GM12878 (cell line): ENCODE measurements at places on chromosomes 12 and 14.

GRCh38 chr14:103310576-103311095, 23.4 kb upstream of the EIF5 start:
- no peak for DNase-seq

DNA sequence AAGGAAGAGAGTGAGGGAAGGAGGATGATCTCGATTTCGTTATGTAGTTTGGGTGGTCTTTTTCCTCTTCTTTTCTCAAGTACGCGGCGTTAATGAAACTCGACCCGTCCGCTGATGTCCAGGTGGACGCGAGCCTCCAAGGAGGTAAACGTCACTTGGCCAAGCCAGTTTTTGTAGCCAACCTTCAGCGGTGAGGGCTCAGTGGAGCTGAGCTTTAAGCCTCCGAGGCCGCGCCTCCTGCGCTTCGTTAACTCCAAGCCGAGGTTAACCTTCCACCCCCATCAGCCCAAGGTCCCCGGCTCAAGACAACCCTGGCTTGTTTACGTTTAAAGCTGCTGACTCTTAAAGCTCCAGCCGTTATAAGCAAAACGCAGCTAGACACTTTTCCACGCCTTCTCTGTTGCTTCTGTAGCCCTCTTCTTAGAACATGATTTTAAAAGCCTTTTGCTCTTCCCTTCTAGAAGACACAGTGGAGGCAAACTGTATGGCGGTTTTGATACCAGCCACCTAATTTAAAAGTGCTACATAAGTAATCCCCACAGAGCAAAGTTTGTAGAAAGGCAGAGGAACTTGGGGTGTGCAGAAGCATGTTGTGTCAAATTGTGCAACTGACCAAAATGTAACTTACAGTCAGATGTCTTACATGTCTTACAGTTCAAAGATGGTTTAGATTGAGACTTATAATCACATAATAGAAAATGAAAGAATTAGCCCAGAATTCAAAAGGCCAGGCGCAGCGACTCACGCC, 923 bp upstream of the ITPR2 start:
- DNase-seq: no peak

DNA sequence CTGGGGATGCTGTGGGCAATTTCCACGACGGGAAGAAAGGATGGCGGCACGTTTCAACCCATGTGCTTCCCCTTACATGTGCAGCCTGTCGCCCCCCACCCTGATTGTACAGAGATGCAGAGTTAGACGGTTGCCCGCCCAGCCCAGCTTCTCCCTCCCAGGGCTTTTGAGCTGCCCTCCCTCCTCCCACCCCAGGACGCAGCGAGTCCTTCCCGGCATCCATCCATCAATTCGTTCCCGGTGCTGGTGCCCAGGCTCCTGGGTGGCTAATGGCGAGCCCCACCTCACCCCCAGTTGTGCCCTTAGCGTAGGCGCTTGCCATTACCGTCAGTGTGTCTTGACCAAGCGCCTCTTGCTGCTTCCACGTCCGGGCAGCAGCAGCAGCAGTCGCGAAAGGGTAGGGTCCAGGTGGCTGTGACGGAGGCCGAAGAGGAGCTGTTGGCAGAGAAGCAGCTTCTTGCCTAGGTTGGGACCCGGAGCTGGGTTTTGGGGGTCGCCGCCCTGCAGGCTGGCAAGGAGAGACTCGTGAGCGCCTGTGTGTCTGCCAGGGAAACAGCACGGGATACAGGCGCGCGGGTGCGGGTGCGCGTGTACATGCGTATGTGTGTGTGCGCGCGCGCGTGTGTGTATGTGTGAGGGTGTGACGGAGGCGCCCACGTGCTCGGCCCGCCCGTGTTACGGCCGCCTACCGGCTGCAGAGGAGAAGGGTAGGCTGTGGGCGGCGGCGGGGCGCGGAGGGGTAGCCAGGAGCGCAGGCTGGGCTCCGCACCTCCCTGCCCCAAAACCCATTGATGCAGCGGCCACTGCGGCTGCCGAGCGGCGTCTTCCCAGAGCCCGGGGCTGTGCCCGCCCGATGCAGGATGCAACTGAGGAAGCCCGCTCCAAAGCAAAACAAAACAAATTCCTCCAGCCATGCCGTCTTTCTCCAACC, at the start of gene SLC6A15:
TSS of gene SLC6A15 (minus strand) at position 602 of the 931 bp plus-strand sequence. CDS start 20,679 bp downstream, outside the sequence.
- DNase-seq: no peak

- DNase-seq: no peak
Measured at GRCh38 chr12:57219993-57220754, 3.6 kb downstream of the NXPH4 start.

DNA sequence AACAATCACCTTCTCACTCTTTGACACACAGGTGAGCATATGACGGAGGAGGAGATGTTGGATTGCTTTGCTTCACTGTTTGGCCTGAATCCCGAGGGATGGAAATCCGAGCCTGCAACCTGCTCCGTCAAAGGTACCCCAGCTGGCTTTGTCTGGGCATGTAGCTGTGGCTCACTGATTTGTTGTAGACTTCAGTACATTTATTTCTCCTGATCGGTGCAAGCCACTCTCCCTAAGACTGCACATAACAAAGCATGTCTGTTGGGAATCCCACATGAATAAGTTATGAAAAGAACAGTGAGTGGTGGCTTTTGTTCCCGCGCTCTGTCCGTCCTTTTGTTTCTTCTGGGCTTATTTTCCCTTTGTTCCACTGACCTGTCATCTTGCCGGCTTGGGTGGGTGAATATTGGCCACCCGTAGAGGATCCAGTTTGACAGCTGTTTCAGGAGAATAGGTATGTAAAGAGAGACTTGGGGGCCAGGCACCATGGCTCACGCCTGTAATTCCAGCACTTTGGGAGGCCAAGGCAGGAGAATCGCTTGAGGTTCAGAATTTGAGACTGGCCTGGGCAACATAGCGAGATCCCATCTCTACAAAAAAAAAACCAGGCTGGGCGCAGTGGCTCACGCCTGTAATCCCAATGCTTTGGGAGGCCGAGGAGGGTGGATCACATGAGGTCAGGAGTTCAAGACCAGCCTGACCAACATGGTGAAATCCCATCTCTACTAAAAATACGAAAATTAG, 20.0 kb upstream of the BCL7A start:
- DNase-seq: no peak

- DNase-seq: peak; percentile 40
Measured at GRCh38 chr12:48924617-48925303, 532 bp downstream of the FKBP11 start.

GRCh38 chr12:3580094-3580749, 89.2 kb downstream of the PRMT8 start:
- DNase-seq: no peak

GRCh38 chr14:55073856-55074255, 22.4 kb downstream of the MAPK1IP1L start:
- no peak for DNase-seq

GRCh38 chr14:72528059-72528862, 365.6 kb downstream of the DPF3 start:
- no peak for DNase-seq

DNA sequence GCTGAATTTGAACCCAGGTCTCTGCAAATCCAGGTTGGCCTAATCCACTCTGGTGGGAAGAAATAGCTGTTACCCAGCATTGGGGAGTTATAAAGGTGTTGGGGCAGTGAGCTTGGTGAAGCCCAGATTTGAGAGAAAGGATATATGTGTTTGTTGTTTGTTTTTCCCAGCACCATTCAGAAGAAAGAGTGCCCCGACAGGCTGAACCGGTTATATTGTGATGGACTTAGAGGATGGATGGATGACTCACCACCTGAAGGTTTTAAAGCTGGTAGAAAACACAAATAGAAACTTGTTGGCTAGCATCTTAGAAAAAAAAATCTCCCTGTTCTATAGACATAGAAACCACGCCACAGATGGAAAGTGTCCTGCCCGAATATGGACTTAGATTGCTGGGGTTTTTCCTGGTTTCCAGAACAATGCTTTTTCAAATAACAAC, 404.6 kb downstream of the MED13L start:
- no peak for DNase-seq

- no peak for DNase-seq
Measured at GRCh38 chr12:112162241-112162790, 37.0 kb downstream of the TRAFD1 start.

- no peak for DNase-seq
Measured at GRCh38 chr12:89073027-89073398, 279.3 kb downstream of the DUSP6 start.

- no peak for DNase-seq
Measured at GRCh38 chr14:96409701-96410100, 17.8 kb downstream of the AK7 start.

- no peak for DNase-seq
Measured at GRCh38 chr12:67991158-67991557, 1.9 kb downstream of the IFNG-AS1 start.

GRCh38 chr12:44930972-44931600, 55.0 kb upstream of the NELL2 start:
- no peak for DNase-seq

- no peak for DNase-seq
Measured at GRCh38 chr12:1502831-1503230, 91.5 kb downstream of the FBXL14 start.

- DNase-seq: no peak
Measured at GRCh38 chr12:42730291-42730690, 140.7 kb upstream of the PRICKLE1 start.

DNA sequence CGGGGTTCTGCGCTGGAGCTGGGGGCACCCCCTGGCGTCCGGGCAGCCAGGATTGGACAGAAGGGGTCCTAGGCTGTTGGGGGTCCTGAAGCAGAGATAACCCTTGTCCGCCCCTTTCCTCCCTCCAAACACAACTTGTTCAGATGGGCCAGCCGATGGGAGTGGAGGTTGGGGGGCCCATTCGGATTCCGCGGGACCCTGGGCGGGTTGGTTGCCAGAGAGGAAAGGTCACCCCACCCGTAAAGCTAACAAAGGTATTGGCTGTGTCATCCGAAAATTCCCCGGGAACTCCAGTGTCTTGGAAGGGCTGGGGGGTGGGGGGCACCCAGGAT, 1.3 kb downstream of the FAM222A start:
- DNase-seq: no peak

DNA sequence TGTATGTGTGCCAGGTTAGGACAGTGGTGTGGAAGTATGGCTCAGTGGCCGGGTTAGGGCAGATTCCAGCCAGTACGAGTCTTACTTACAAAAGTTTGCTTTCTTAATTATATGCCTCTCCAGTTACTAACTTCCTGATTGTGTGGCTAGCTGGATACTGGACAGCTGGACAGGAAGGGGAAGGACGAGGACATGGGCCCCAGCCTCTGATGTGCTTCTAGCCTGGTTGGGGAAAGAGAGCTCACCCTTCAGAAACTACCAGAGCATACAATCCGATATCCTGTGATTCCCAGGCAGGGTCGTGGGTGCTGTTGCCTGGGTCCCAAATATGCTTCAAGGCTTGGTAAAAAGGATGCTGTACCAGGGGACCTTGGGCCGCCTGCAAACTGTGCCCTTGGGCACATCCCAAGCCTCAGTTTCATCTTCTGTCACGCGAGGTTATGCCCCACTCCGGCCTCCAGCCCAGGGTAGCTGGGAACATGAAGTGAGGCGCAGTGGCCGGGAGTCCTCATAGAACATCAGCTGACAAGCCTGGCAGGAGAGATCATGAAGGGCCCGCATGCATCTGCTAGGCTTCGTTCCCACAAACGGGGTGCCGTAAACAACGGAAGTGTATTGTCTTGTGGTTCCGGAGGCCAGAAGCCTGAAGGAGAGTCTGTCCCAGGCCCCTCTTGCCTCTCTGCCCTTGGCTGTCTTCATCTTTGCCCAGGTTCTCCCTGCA, 23.2 kb upstream of the RIN3 start:
- DNase-seq: no peak

- no peak for DNase-seq
Measured at GRCh38 chr12:94140556-94140955, 7.8 kb upstream of the PLXNC1 start.

GRCh38 chr14:64845878-64846277, 33.8 kb downstream of the SPTB start:
- DNase-seq: no peak

GRCh38 chr12:104886418-104887401, 71.4 kb downstream of the SLC41A2 start:
- DNase-seq: no peak

DNA sequence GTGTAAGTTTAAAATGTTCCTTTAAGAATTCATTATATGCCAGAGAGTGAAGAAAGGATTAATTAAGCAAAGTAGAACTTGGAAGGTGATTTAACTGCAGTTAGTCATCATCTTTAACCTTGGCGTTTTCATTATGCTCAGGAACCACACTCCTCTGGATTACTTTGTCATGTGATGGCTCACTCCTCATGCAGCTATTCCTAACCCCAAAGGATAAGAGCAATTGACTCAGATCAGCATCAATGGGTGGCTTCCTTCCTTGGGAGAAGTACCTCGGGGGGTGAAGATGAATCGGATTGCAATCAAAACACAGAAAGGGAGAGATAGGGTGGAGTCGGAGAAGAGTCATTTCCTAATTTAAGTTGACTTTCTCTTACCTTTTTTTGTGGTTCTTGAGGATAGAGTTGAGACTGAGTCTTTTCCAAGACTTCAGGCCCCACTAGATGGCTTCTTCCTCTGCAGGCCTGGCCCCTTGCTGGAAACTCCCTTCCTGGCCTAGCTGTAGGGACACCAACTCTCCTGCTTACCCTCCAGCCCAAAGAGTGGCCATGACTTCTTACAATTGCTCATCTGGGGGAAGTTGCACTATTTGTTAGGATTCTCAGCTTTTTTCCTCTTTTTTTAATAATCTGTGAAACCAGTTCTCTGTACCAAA, 238.6 kb upstream of the DDHD1 start:
- no peak for DNase-seq

GRCh38 chr12:40405419-40405818, 180.6 kb downstream of the LRRK2 start:
- DNase-seq: no peak

- DNase-seq: no peak
Measured at GRCh38 chr12:114976372-114976771, 292.4 kb upstream of the TBX3 start.

- no peak for DNase-seq
Measured at GRCh38 chr12:123150275-123150743, 581 bp downstream of the PITPNM2 start.

DNA sequence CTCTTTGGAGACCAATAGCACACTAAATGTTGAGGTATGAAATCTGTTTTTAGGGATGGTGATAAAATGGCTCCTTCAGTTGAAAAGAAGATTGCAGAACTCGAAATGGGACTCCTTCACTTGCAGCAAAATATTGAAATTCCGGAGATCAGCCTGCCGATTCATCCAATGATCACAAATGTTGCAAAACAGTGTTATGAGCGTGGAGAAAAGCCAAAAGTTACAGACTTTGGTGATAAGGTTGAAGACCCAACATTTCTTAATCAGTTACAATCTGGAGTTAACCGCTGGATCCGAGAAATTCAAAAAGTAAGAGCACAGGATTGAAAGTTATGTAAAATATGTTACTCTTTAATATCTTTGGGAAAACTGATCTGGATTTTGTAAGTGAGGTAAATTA, 15.3 kb downstream of the DYNC1H1 start:
- no peak for DNase-seq

DNA sequence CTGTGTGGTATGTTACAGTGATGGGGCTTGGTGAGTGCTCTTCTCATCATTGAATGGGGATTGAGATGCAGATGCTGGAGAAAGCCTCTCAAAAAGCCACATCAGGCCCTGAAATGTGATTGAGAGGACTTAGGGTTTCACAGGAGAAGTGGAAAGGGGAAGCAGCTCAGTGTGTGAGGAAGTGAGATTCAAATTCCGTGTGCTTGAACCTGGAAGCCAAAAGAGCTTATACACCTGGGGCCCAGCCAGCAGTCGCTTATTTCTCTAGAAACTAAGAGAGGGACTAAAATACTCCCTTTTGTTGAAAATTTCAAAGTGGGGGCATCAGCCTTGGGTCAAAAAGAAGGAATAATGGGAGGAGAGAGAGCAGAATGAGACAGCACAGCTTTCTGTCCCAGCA, 39.1 kb upstream of the GZMB start:
- no peak for DNase-seq

- no peak for DNase-seq
Measured at GRCh38 chr14:99717682-99718013, 33.5 kb downstream of the CYP46A1 start.

- no peak for DNase-seq
Measured at GRCh38 chr12:110908377-110909152, 11.8 kb downstream of the MYL2 start.
